Mucosa of gallbladder (tissue), 1 donor: ENCODE measurements at places on chromosomes 5 and 9. TPM values are rescaled to one million over a fixed set of nuclear protein-coding genes. Genes with fewer than 3 reads are reported as not detected.

The FCN2 gene
- 2.6 TPM for total RNA-seq

The TEK gene
- total RNA-seq: 8.1 TPM

The QRFP gene
- not detected for total RNA-seq

The ENTREP1 gene
- total RNA-seq: 10.1 TPM

The ACOT12 gene
- 0.75 TPM for total RNA-seq

The CSF1R gene
- total RNA-seq: 91.9 TPM

The DYNC2I2 gene
- 56.7 TPM for total RNA-seq

The C9orf50 gene
- total RNA-seq: 1.0 TPM

The C9 gene
- total RNA-seq: 1.0 TPM

The MED7 gene
- total RNA-seq: 11.2 TPM

The IFNB1 gene
- total RNA-seq: not detected

The BTNL3 gene
- 0.09 TPM for total RNA-seq

The PCDHA9 gene
- total RNA-seq: 0.29 TPM

The IL31RA gene
- 0.17 TPM for total RNA-seq

The TAF1L gene
- 0.03 TPM for total RNA-seq

The PCDHA3 gene
- total RNA-seq: 1.9 TPM

The GRXCR2 gene
- not detected for total RNA-seq

The INSYN2B gene
- 0.46 TPM for total RNA-seq

The SHOC1 gene
- not detected for total RNA-seq

The TRAF1 gene
- 7.9 TPM for total RNA-seq

The EIF4EBP3 gene
- 14.4 TPM for total RNA-seq

The LCN2 gene
- total RNA-seq: 85.5 TPM

The ZNG1E gene
- 33.4 TPM for total RNA-seq

The ZNF618 gene
- 26.6 TPM for total RNA-seq

The SPAG8 gene
- 4.6 TPM for total RNA-seq

The C5orf52 gene
- total RNA-seq: not detected

The CENPH gene
- total RNA-seq: 1.8 TPM

The DBH gene
- total RNA-seq: 0.06 TPM

The TTLL11 gene
- total RNA-seq: 10.9 TPM

The AK8 gene
- total RNA-seq: 0.98 TPM

The CEL gene
- total RNA-seq: 11.9 TPM

The TNFSF15 gene
- total RNA-seq: 2.2 TPM

The SPINK1 gene
- total RNA-seq: 234 TPM

The CCDC192 gene
- not detected for total RNA-seq

The STOM gene
- 259 TPM for total RNA-seq

The PCDHGA5 gene
- 3.3 TPM for total RNA-seq

The S1PR3 gene
- 36.4 TPM for total RNA-seq

The GRAMD2B gene
- 18.8 TPM for total RNA-seq

The IRX4 gene
- total RNA-seq: not detected

The SLC31A2 gene
- 7.5 TPM for total RNA-seq

The SPTAN1 gene
- 323 TPM for total RNA-seq

The HTR4 gene
- total RNA-seq: 3.8 TPM

The HSD17B3 gene
- total RNA-seq: 3.2 TPM

The RANBP3L gene
- 3.9 TPM for total RNA-seq

The OMD gene
- 4.8 TPM for total RNA-seq

The SLC6A3 gene
- total RNA-seq: 0.23 TPM
